ENCODE measurements at places on chromosomes 2 and 18.
A peak's percentile ranks its signal among the peaks of the same experiment; 100 is the strongest.

DNA sequence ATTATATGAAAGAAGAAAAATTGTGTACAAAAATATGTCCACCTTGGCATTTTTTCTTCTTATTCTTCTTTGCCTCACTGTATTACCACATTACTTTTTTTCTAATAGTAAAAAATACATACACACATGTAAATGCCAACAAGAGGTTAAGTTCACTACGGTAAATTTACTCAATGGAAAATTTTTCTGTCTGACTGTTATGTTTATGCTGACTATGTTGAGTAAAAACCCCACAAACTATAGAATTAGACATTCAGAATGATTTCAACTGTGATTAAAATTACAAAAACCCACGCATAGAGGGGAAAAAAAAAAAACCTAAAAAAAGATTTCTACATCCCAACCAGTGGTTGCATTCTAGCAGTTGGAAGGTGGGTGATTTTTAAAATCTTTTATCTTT, 5.4 kb downstream of the GPR55 start:
- DNase-seq = no peak

- DNase-seq = no peak
Measured at GRCh38 chr2:241118737-241119505, 16.8 kb upstream of the MTERF4 start.

GRCh38 chr2:233705911-233706506, 6.7 kb upstream of the UGT1A5 start:
- no peak for DNase-seq

GRCh38 chr2:109439390-109439786, 174.4 kb downstream of the SEPTIN10 start:
- no peak for DNase-seq

DNA sequence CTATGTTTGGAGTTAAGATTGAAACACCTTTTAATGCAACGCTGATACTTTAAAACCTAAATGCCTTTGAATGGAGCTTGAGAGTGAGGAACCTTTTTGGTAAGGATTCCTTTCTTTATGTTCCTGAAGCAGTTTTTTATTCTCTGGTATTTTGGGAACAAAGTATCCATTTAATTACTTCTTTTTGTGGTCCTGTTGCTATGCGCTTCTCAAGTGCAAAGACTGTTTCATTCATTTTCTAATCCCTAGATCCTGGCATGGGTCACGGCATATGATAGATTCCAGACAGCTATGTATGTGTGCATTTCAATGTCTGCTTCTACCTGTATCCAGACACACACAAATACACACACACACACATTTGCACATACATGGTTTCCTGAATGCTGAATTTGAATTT, 28.0 kb downstream of the TRPM8 start:
- DNase-seq = no peak

GRCh38 chr2:236862961-236863728, 222.5 kb upstream of the COPS8 start:
- DNase-seq = no peak

GRCh38 chr2:170869036-170869435, 52.3 kb downstream of the GAD1 start:
- DNase-seq = no peak

DNA sequence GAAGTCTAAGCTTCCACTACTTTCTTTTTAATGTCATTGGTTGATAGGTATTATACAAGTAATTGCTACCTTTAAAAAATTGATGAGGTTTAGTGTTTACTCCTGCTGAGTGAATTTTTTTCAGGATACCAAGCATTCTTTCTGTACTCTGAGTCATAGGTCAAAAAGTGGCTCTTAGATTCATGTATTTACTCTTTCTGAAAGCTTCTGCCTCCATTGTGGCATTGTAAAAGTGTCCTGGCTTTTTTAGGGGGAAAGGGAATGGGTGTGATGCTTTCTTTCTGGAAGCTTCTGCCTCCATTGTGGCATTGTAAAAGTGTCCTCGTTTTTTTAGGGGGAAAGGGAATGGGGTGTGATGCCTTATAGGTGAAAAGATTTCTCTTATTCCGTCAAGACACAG, 286.5 kb downstream of the LPIN1 start:
- DNase-seq = no peak

DNA sequence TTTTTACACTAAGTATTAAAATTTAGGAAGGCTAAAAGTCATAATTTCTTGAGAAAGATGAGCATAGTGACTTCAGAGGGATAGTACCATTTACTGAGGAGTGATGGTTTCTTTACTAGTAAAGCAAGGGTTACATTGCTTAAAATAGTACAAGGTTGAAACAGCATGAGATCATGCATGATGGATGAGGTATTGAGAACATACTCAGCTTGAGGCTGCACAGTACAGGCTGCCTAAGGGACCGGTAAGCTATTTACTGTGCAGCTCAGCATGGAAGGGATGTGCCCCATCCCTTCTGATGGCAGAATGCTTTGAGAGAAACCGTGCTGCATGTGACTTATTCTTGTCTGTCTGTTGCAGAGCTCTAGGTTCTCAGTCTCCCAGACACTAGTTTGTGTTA, 122.1 kb downstream of the EML6 start:
- DNase-seq = no peak

DNA sequence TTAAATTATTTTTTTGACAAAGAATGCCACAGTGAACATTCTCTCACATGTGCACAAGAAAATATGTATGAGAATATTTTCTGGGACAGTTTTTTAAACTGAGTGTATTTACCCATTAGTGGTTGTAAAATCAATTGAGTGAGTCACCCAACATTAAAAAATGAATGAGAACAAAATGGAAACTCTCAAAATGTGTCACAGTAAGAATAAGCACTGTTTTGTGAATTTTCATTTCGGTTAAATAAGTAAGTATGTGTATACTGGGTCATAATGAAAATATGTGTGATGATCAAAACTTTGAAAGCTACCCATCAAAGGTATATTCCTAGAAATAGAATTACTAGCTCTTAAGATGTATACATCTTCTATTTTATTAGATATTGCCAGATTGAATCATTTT, 11.6 kb downstream of the BABAM2 start:
- peak; percentile 73 for DNase-seq

GRCh38 chr2:186183406-186183805, 302.7 kb upstream of the ZC3H15 start:
- DNase-seq = no peak

GRCh38 chr2:134718817-134719814, at the start of gene TMEM163:
TMEM163 (minus strand) TSS chr2:134719000.
- DNase-seq = no peak

DNA sequence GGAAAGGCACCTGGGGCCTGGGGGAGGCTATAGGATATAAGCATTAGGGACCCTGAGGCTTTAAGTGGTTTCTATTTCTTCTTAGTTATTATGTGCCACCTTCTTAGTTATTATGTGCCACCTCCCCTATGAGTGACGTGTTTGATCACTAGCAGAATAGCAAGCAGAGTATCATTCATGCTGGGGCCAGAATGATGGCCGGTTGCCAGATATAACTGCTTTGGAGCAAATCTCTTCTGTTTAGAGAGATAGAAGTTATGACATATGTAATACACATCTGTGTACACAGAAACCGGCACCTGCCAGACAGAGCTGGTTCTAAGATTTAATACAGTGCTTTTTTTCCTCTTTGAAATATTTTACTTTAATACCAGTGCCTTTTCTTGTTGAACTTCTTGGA, 29.4 kb downstream of the LIPG start:
- DNase-seq = no peak

DNA sequence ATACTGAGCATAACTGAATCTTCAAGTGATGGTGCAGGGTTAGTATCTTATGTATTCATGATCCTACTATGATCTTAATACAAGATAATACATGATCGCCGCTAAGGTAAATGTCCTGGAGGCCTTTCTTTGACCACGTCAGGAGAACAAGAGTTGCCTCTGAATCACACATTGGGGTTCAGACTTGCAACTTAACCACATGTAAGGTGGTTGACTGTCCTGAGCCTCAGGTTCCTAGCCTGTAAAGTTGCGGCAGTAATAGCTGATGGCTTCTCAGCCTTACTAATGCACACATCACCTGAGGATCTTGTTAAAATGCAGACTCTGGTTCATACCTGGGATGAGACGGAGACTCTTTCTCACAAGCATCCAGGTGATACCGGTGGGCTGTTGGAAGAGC, 112.5 kb downstream of the MGAT5 start:
- DNase-seq = no peak

DNA sequence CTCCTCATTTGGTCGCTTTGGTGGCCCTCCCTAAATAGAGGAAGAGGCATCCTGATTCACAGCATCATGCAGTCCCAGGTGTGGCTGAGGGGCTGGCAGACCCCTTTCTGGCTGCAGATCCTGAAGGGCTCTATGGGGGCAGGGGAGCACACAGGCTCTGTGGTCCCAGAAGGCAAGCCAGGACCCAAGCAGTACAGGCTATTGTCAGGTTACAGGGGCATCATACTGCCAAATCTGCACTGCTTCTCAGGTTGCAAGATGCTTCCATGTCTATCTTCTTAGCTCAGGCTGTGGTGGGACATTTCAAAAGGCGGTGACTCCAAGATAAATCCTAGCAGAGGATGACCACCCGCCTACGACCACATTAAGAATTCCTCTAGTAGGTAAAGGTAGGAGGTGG, 54.3 kb downstream of the TTC32 start:
- DNase-seq = no peak

DNA sequence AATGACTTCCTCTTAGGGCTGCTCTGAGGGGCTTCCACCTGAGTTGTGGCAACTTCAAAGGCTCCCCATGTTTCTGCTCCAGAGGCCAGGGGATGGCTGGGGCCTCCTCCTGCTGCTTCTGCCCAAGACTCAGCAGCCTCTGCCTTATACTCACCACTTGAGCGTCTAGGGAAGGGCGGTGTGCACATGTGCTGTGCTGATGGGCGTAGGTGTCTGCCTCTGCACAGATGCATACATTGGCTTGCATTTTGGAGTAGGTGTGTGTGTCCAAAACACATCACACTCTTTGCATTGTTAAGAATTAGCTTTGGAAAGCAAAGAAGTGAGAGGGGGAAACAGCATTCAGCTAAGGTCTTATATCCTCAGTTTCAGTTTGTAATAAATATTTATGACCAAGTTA, 85.2 kb downstream of the EN1 start:
- DNase-seq = no peak

DNA sequence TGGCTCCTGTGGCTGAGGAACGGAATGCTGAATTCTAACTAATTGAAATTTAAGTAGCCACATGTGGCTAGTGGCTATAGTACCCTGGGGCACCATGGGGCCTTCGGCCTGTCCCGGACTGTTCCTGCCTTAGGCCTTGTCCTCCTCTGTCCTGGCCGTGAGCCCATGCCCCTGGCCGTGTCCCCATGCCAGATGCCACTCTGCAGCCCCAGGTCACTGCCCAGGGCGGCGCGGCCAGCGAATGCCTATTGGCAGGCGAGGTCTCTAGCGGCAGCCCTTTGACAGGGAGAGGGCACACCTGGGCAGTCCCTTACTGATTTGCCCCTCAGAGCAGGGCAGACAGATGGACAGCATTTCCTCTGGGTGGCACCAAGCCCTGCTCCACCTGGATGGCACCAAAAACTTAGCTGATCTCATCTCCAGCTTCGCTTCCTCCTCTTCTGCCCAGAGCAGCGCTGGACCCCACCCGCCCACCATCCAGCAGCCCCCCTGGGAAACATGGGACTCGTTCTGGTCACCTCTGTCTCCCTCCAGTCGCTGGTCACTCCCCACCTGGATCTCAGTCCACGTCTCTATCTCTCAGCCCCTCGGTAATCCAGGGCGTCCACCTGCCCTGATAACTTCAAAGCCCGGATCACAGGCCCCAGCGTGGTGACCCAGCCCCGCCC, 1.1 kb upstream of the DGKD start:
- DNase-seq = no peak

DNA sequence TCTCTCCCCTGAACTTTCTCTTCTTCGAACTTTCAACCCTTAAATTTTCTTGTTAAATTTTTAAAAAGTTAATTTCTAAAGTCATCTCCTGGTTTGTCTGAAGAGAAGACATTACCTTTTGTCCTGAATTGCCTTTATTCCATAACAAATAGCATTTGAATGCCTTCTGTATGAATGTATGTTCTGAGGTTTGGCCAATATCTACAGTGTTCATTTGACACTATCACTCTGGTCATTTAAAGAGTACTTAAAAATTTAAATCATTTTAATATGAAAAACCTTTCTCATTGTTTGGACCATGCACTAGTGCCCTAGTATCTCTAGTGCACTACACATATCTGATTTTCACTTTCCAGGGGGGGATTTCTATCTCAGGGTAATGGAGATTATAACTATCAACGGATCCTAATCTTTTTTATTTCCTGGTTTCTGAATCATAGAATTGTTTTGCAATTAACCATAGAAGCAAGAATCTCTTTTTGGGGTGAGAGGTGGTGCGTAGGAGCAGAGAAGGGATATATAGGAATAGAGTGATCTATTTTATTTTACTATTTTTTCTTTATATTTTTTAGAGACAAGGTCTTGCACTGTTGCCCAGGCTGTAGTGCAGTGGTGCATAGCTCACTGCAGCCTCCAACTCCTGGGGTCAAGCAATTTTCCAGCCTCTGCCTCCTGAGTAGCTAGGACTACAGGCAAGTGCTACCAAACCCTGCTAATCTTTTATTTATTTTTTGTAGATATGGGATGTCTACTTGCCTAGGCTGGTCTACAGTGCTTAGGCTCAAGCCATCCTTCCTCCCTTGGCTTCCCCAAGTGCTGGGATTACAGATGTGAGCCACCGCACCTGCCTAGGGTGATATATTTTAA, 25.5 kb downstream of the TANC1 start:
- no peak for DNase-seq

DNA sequence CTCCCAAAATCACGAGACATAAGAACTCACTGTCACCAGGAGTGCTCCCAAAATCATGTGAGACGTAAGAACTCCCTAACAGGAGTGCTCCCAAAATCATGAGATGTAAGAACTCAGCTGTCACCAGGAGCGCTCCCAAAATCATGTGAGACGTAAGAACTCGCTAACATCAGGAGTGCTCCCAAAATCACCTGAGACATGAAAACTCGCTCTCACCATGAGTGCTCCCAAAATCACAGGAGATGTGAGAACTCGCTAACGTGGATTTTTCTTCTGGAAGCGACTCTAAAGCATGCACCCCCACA, 53.1 kb downstream of the CTDP1 start:
- DNase-seq = no peak

DNA sequence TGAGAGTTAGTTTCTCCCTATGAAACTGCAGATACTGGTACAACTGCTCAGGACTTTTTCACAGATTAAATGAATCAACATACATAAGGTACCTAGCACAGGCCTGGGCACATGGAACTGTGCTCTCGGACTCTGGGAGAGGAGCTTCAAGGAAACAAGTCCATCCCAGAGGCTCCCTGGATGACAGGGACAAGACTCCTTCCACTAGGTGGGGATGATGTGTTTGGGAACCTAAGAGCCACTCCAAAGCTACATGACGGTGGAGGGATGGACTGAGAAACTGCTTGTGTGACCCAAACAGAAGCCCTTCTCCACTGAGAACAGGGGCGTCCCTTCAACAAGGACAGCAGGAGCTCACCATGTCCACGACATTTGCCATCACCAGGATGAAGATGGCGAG, 37.1 kb downstream of the CENPO start:
- DNase-seq = no peak

DNA sequence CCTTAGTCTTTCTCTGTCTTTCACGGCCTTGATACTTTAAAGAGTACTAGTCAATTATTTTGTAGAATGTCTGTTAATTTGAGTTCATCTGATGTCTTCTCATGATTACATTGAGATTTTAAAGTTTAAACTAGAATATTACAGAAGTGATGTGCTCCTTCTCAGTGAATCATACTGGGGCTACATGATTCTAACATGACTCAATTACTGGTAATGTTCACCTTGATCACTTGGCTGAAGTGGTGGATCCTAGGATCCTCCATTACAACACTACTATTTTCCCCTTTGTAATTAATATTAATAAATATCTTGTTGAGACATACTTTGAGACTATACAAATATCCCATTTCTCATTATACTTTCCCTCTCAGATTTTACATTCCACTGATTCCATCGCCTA, 148.5 kb downstream of the CAMKMT start:
- no peak for DNase-seq

GRCh38 chr2:137675584-137676327, 288.5 kb upstream of the HNMT start:
- no peak for DNase-seq

All from activated CD4-positive, alpha-beta T cell treated with anti-CD3 and anti-CD28 coated beads, Interleukin-2, Interleukin-4, amounts not matched to agents 100 ng/mL and 50 ng/mL, durations not matched to agents 16 hours and 8 hours (primary cell).